ENCODE measurements at places on chromosomes 4 and X.

- DNase-seq = no peak
These were observed 52.5 kb downstream of the POF1B start for GRCh38 chrX:85327060-85327333.

DNA sequence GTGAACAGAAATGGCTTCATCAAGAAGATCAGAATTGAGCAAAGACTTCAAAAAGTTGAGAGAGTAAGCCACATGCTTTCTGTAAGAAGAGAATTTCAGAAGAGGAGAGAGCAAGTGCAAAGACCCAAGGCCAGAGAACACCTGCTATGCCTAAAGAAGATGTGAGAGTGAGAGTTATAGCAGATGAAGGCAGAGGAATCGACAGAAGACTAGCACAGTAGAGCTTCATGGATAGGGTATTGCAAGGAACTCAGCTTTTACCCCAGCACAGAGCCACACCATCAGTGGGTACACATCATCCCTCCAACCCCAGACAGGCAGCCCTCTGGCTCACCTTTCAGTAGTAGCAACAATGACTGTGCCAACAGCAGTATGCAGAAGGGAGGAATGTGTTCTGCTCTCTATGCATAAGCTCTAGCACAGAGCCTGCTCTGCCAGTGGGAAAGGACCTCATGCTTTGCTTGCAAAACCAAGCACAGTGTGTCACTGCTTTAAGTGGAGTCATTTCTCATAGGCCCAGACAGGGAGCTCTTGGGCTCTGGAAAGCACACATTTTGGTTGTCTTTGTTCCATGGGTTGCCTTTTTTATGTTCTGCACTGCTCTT, 318.6 kb downstream of the NAF1 start:
- no peak for DNase-seq

- DNase-seq = no peak
These were observed 47.9 kb downstream of the ZNF827 start for GRCh38 chr4:145890689-145891088.

DNA sequence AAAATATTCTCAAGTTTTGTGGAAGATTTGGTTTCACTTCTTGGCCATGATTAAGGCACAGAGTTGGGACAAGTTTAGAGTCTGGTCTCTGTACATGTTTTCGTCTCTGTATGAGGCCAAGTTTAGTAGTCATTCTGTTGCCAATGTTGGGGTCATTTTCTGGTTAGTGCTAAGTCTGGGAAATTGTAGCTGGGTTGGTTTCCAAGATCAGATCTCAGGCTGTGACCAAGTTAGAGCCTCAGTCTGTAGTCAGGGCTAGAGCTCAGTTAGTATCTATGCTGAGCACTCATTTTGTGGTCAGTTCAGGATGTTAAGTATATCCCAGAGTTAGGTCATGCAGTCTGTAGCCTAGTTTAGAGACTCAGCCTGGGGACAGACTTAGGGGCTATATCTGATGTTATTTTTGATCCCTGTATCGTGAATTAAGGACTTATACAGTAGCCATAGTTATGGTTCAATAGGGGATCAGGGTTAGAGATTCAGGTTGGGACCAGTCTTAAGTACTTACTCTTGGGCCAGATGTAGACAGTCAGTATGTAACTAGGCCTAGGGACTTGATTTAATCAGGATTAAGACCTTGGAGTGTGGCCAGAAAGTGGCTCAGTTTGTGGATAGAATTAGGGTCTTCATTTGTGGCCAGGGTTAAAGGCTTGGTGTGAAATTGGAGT, 6.6 kb upstream of the ENOX2 start:
- DNase-seq = no peak

- DNase-seq = no peak
These were observed 221.6 kb downstream of the NSUN7 start for GRCh38 chr4:40971338-40971737.

- DNase-seq = no peak
These were observed 24.9 kb downstream of the TRIM61 start for GRCh38 chr4:164952551-164952950.

DNA sequence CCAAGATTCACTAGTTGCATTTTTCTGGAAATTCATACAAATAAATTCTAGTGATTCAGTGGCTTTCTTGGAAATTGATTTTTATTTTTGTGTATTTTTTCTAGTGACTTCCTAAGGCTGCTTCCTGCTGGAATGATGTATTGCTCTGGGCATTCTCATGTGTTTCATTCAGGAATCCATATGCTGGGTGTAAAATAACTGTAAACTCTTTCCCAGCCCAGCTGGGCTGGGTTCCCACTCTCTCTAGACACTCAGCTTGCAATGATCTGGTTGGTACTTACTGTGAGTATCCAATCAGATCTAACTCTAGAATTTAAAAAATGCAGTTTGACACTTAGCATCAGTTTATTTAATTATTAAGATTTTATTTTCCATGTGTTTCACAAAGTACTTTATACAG, 882.2 kb downstream of the STIM2 start:
- DNase-seq = no peak

DNA sequence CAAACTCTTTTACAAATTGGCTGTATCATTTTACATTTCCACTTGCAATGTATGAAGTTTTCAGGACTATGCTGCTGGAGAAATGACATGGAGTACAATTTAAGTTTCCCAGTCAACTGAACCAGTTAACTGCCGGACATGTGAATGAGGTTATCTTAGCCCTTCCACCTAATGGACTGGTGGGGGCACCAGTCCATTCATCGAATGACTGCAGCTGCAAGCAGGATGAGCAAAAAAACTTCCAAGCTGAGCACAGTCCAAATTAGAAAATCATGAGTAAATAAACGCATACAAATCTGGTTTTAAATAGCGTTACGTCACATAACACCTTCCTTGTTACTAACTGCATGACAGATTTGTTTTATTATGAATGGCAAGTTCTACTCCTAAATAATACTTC, 1131.5 kb downstream of the PCDH18 start:
- no peak for DNase-seq

DNA sequence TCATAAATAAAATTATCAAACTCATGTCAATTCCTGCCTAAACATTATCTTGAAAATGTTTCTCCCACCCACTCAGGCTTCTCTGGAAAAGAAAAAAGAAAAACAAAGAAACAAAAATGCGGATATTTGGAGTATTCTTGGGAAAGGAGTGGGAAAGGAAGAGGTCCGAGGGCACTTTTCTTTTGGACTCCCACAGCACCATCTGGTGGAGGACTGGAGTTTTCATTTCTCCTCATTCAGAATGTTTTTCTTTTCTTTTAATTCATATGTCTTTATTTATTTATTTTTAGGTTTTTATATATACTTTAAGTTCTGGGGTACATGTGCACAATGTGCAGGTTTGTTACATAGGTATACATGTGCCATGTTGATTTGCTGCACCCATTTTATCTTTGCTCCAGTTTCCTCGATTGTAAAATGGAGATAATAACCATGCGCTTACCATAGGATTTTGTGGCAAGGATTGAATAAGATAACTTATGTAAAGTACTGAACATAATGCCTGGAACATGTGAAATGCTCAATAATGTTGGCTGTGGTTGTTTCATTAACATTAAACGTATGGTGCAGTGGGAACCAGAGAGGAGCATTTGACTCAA, 8.0 kb upstream of the KCNE5 start:
- DNase-seq = peak; percentile 0
